Fibroblast of upper back skin (primary cell): ENCODE measurements at places on chromosomes 16 and 17.

DNA sequence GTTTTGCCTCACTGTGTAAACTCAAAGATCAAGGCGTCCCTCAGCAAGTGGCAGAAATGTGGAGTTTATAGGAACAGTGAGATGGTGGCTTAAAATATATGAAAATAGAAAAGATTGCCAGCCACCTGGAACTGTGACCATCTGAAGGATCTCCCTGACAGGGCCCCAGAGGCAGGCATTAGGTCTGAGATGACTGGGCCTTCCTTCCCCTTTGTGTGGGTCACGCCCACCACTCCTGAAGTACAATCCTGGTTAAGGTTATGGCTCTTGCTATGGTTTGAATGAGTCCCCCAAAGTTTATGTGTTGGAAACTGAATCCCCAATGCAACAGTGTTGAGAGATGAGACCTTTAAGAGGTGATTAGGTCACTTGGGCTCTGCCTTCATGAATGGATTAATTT lies 6.4 kb downstream of the ST6GALNAC2 start:
- no peak for DNase-seq

GRCh38 chr17:49277638-49278037 lies 47.1 kb upstream of the PHOSPHO1 start:
- no peak for DNase-seq

DNA sequence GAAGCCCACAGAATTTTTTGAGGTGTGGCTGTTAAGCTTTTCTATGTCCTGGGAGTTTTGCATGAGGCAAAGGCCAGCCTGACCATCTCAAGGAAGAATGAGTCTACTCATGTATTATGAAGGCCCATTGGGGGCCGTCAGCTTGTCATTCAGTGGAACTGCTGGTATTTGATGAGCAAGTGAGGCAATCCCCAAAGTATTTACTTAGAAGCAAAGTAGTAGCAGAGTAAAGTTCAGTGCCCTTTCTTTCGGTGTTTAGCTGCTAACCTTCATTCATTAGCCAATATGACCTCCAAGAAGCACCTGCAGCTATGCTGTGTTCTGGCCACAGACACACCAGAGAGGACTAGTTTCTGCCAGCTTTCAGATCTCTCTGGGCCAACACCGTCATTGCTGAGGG lies 80.2 kb downstream of the RPA1 start:
- no peak for DNase-seq

DNA sequence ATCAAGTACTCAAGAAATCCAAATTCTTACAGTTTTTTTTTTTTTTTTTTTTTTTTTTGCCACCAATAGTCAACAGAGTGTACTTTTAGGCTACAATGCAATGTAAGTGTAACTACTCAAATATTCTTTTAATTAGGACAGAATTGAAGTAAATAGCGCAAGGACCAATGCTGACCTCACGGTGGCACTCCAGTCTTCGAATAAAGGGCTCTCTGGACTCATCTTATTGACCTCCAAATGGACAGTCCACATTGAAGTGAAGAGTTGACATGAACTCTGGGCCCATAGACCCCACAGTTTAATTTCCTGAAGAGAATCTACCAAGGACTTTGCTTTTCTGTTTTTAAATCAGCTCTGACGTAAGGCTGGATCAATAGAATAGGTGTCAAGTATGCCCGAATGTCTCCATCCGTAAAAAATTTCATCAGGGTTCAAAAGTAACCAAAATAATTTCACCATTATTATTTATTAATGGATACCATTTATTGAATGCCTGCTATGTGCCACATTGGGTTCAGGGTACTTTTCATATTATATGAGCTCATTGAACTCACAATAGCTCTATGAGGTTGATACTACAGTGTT lies 7.3 kb upstream of the DDX52 start:
- DNase-seq = peak; percentile 54

DNA sequence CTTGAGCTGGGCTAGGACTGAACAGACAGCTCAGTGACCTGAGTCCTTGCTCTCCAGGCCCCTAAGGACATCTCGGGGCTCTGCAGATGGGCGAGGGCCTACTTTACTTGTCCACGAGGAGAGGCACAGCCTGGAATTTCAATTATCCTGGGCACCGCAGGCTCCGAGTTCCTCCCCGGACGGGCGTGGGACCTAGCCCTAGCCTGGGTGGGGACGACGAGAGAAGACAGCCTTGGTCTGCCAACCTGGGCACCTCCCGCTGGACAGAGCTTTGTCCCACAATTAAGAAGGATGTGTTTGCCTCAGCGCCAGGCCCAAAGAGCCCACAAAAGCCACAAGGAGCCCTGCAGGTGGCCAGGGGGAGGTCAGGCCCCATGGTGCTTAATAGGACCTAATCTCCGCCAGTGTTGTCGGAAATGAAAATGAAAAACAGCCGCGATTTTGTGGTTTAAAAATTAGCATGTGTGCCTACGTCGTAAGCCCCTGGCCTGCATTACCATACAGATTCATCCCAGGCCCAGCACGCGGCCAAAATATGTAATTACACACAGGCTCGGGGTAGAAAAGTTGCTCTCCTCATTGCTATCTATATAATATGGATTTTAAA lies 51.4 kb upstream of the LHX1 start:
- DNase-seq = peak; percentile 9

DNA sequence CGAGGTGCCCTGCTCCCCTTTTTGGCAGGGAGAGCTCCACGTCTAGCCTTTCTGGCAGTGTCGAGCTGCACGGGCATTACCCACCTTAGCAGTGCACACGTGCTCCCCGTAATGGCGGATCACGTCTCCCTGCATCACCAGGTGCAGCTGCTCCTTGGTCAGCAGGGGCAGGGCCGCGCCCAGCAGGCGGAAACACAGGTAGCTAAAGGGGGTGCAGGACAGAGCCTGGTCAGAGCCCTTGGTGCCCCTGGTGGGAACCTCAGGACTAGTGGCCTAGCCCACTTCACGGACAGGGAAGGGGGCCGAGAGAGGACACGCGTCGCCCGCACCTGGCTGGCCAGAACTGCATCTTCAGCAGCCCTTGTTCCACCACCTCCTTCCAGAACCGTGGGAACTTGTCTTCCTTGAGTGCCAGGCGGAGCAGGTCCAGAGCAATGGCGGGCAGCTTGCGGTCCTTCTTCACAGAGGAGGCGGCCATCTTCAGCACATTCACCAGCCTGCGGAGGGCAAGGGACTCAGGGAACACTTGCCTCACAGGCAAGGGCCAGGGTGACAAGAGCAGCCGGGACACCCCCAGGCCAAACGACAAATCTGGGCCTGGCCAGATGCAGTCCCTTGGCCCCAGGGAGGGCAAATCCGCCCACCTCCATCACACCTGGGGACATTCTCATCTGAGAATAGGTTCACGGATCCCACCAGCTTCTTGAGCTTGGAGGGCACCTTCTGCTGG lies 3.2 kb downstream of the MYBBP1A start:
- no peak for DNase-seq

- DNase-seq = no peak
Observed at GRCh38 chr16:85761861-85762260, 11.0 kb upstream of the C16orf74 start.

DNA sequence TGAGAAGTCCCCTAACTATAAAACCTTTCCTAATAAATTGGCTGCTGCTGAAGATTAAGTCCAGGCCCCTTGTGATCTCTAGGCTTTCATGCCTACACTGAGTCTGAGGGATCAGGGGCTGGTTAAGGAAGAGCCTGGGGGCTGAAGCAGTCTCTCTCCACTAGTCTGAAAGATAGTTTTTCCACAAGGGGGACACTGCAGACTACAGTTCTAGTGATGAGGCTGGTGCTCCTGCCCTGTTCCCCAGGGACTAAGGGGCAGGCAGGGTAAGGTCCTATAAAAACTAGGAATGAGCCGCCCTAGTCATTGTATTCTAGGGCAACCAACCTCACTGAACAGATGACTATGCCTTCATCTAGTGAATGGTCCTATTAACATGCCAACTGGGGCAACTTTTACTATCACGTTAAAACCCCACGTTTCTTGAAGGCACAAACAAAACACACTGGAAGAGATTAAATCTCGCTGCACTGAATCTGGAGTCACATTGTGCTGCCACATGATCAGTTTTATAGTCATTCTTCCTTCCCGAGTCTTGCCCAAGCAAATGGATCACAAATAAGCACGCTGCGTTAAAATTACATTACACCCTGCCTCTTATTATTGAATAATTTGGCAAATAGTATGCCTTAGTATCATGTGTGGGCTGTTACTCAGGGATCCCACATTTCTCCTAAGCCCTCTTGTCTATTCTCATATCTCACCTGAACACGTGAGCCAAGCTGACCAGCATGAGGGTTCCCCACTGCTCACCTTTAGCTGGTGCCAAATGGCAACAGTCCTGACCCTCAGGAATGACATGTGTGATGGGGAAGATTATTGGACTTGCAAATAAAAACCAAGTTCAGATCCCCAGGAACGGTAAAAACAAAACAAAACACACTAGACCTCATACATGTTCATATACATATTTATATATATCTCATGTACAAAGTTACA lies 95.4 kb upstream of the TOB1 start:
- no peak for DNase-seq

GRCh38 chr17:7719661-7720060 lies 2.1 kb downstream of the DNAH2 start:
- no peak for DNase-seq

DNA sequence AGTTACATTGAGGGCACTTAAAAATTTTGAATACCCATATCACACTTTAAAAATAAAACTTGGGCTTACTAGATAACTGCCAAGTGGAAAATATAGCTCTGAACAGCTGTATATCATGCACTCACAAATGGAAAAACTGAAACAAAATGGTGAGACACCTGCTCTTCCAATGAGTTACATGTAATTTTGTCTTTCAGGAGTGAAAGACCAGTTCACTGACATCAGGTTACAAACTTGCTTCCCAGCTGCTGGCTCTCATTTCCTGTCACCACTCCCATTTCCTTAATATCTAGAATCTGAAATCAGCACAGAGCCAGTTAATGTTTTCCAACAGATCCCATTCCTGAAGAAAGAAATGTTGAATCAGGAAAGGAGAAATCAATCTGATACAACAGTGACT lies 10.8 kb downstream of the CSNK2A2 start:
- DNase-seq = no peak

DNA sequence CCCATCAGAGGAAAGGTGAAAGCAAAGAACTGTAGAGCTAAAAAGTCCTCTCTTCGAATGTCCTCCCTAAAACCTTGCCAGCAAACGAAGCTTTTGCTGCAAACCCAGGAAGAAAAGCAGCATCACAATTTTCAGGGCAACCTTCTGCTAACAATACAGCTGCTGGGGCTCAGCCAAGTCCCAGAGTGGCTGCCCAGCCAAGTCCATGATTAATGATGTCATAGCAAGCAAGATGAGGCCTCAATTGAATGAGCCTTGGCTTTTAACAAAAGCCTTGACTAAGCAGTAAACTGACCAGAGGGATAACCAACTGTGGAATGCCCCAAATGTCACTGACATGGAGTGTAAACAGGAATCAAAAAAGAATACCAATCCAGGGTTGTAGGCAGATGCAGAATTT lies 342.7 kb downstream of the PMP22 start:
- peak; percentile 38 for DNase-seq

GRCh38 chr16:78584991-78585390 lies 485.5 kb downstream of the WWOX start:
- DNase-seq = no peak

DNA sequence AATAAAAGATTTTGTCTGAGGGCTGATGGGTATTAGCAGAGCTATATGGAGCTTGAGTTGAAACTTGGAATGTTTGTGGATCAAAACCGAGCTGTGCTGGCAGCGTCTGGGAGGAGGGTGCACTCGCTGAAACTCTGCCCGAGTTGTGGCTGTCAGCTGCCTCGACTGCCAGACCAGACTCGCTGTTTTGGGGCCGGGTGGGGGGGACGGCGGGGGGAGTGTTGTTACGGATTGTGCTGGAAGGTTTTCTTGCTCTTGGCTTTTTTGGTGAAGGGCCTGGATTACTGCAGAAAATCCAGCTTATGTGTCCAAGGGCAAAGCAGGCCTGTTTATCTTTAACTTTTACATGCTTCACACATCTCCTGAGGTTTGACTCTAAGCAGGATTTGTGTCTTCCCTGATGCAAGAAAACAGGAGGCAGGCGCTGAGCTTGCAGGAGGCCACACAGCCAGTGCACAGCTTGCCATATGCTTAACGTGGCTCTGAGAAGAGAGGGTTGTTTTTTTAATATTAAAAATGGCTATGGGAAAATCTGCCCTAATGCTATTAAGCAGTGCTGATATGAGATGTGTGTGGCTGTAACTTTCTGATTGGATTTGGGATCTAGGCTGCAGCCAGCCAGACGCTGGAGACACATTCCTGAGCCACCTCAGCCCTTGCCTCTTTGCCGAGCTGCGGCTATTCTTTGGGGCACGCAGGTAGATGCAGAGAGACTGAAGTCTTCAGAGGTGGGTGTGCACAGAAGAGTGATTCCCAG lies 20.5 kb upstream of the RPTOR start:
- no peak for DNase-seq

DNA sequence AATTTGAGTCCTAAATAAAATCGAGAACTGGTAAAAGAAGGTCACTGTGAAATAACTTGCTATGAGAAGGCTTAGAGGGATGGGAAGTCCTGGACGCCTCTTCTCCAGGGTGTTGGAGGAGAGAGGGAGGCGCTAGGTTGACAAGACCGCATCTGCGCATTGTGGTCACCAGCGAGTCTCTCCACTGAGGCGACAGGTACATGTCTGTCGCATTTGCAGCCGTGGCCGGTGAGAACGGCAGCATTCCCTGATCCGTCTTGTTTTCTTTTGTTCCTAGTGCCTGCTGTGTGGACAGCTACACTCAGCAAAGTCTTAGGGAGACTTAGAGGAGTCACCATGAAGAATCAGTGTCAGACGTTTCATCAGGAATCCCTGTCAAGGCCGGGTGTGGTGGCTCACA lies 8.1 kb upstream of the ATP6V0C start:
- no peak for DNase-seq

DNA sequence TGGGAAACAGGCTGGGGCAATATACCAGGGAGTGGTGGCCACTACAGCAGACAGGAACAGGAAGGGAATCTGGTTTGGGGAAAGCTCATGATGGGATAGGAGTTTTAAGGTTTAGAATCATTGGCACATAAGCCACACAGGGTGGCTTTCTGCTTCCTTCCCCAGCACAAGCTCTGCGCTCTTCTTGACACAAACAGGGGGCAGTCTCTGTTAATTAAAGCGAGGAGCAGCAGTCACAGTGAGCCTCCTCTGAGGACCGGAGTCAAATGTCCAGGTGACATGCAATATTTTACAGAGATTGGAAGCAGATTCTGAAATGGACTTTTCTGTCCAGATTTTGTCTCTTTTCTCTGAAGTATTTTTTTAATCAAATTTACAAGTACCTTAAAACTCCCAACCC lies 2.8 kb upstream of the SHISA9 start:
- no peak for DNase-seq

DNA sequence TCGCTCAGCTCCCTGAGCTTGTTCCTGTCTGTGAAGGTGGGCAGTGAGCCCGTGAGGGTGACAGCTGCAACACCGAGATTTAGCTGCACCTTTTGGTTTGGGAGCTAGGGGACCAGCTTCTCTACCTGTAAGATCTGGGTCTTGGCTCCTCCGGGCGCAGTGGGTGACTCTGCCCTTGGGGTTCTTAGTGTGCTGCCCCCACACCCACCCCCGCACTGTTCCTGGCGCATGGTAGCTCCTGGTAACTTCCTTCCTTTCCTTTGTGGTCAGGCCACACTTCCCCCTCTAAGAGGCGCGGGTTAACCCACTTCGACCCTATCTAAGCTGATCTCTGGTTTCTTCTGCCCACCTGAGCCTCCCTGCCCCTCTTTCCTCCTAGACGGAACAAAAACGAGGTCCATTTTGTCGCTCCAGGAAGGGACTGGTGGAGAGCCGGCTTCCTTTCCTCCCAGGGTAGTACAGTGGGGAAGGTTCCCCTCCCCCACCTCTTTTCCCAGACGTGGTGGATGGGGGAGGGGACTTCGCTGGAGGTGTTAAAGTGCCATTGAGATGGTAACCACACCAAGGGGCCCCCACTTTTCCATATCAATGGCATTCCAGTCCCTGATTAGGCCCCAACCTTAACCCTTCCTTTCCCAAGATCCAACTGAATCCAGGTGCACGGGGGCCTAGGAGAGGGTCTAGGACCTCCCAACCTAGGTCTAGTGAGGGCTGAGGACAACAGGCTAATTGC lies 4.6 kb upstream of the CLDN9 start:
- no peak for DNase-seq
